B cell (primary cell): ENCODE measurements at places on chromosomes 7 and 10.

GRCh38 chr7:155233311-155234157 is 64.1 kb upstream of the INSIG1 start:
- no peak overlapping the region for H3K27ac ChIP-seq
- H3K4me3 ChIP-seq, result no peak overlapping the region
- no peaks in the 10 kb centered on the region for H3K27me3 ChIP-seq
- H3K4me1 ChIP-seq, result no peaks in the 10 kb centered on the region

GRCh38 chr10:61642150-61642571 is 20.6 kb upstream of the CABCOCO1 start:
- H3K4me1 ChIP-seq, result no peaks in the 10 kb centered on the region
- H3K27me3 ChIP-seq, result no peaks in the 10 kb centered on the region
- no peak overlapping the region for H3K4me3 ChIP-seq
- no peak for DNase-seq

DNA sequence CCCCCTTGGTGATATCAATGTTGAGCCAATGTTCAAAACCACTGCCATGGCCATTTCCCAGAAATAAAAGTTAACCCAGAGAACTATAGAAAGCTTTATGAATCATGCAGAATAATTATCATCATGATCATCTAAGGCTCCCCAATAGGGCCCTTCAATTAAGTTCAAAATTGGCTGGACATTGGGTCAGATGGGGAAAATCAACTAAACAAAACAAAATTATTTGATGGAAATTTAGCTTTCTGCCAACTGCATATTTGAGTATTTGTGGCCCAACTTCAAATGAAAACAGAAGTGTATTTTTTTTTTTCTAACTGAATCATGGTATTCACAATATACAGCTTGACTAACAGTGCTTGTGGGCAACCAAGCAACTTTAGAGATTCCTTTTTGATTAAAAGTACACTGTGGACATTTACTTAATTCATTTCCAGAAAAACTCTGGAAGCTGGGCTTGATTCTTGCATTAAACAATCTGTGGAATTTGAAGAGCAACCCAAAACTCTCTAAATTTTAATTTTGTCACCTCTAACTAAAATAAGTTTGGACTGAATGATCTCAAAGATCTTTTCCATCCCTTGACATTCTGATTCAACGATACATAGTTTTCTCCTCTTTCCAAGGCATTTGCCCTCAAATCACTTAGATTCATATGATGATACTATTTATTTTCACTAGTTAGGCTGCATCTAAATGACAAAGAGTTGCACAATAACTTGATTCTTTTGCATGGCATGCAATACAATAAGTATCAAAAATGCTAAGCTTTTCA is 203.2 kb downstream of the AHR start:
- H3K4me1 ChIP-seq, result no peaks in the 10 kb centered on the region
- H3K27ac ChIP-seq, result no peak overlapping the region
- no peak for DNase-seq
- no peak overlapping the region for H3K4me3 ChIP-seq

GRCh38 chr7:45229156-45229920 is 71.7 kb downstream of the RAMP3 start:
- peaks cover 7% of the 10 kb centered on the region for H3K27me3 ChIP-seq
- H3K27ac ChIP-seq, result no peak overlapping the region
- no peaks in the 10 kb centered on the region for H3K4me1 ChIP-seq
- H3K4me3 ChIP-seq, result no peak overlapping the region

GRCh38 chr10:9175200-9175599 is 1120.7 kb downstream of the GATA3 start:
- DNase-seq, result no peak
- no peaks in the 10 kb centered on the region for H3K4me1 ChIP-seq
- H3K4me3 ChIP-seq, result no peak overlapping the region
- H3K36me3 ChIP-seq, result no peaks in the 10 kb centered on the region
- no peaks in the 10 kb centered on the region for H3K27me3 ChIP-seq

GRCh38 chr7:43849047-43849446 is 20.3 kb downstream of the MRPS24 start:
- H3K4me1 ChIP-seq, result no peaks in the 10 kb centered on the region
- H3K4me3 ChIP-seq, result no peak overlapping the region
- H3K27ac ChIP-seq, result no peak overlapping the region
- no peaks in the 10 kb centered on the region for H3K27me3 ChIP-seq
- H3K36me3 ChIP-seq, result no peaks in the 10 kb centered on the region
- no peak for DNase-seq

GRCh38 chr10:97311111-97311626 is 7.9 kb upstream of the FRAT1 start:
- H3K27ac ChIP-seq, result no peak overlapping the region
- H3K4me1 ChIP-seq, result no peaks in the 10 kb centered on the region
- DNase-seq, result no peak
- H3K36me3 ChIP-seq, result no peaks in the 10 kb centered on the region

DNA sequence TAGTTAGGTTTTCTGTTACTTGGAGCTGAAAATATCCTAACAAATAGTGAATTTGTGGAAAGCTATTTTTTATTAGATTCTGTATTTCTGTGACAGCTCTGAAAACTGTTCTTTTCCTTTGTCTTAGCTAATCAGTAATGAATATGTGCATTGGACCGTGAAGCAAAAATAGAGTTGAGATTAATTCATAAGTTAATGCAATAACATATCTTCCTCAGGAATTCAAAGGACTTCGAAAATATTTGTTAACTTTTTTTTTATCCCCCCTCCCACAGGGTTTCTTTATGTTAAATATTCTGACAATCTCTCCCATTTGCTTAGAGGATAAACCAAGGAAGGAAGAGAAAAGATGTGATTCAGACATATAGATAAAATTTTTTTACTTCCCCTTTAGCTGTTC is 101.4 kb downstream of the PODXL start:
- no peaks in the 10 kb centered on the region for H3K27me3 ChIP-seq
- peaks cover 8% of the 10 kb centered on the region for H3K4me1 ChIP-seq
- H3K36me3 ChIP-seq, result no peaks in the 10 kb centered on the region
- no peak overlapping the region for H3K4me3 ChIP-seq
- no peak overlapping the region for H3K27ac ChIP-seq

- no peak for DNase-seq
- H3K4me1 ChIP-seq, result no peaks in the 10 kb centered on the region
- H3K4me3 ChIP-seq, result no peak overlapping the region
- no peaks in the 10 kb centered on the region for H3K27me3 ChIP-seq
Observed at GRCh38 chr10:6592080-6592479, 12.0 kb upstream of the PRKCQ start.
